Thoracic aorta (tissue), 2 donors: ENCODE measurements at places on chromosomes 2 and 18.

GRCh38 chr2:218281449-218281848 is 10.9 kb downstream of the TMBIM1 start:
- no peak for DNase-seq

- no peak for DNase-seq
Observed at GRCh38 chr18:75200071-75200470, 8.9 kb downstream of the PTGR3 start.

DNA sequence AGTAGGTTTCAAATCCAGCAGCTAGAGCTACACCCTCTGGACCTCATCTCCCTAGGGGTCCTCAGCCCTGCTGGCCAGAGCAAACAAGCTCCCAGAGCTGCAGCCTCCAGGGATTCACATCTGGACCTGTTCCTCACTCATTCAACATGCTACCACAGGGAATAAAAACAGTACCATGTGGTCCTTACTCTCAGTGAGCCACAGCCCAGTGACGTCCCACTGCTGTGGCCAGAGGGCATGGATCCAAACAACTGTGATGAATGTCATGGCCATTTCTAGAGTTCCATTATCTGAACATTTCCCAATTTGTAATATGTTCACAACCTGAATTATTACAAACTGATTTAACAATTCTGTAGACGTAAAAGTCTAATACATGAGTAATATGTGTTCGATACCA is 177.9 kb downstream of the TRABD2A start:
- no peak for DNase-seq

DNA sequence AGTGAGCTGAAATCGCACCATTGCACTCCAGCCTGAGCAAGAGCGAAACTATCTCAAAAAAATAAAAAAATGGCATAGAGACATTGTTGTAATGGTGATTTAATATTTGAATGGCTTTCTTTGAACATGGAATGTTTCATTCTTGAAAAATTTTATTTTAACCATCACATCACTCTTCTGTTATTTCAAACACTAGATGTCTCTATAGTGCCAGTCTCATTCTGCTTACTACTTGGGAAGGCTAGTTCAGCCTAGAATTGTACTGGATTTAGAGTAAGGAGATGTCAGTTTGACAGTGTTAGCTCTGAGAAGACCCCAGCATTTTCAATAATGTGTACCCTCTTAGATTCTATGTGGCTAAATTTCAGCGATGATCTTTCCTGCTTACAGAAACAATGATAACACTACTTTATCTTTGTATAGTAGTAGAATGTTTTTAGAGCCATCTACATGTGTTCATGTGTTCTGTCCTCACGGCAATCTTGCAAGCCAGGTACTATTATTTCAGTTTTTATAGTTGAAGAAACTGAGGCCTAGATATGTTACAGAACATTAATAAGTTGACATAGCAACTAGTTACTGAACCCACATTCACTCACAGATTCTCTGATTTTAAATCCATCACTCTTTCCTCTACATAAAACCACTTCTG is 142.9 kb upstream of the ZSWIM2 start:
- no peak for DNase-seq

DNA sequence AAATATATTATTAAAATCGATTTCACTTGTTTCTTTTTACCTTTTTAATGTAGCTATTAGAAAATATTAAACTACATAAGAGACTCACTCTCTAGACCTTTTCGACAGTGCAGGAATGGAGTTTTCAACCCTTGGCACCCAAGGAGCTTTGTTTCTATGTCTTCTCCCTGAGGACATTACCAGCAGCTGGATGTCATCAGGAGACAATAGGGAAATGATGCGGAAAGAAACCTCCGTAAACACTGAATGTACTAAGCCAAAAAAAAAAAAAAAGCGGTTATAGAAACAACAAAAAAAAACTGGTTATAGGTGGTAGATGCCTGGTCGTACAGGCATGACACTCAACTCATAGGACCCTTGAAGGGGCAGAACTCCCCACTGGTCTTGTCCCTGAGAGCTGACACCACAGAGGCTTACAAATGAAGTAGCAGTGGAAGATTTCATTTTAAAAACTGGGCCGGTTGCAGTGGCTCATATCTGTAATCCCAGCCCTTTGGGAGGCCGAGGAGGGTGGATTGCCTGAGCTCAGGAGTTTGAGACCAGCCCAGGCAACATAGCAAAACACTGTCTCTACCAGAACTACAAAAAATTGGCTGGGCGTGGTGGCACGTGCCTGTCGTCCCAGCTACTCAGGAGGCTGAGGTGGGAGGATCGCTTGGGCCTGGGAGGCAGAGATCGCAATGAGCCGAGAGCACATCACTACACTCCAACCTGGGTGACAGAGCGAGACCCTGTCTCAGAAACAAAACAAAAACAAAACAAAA is 23.8 kb downstream of the THAP4 start:
- no peak for DNase-seq

DNA sequence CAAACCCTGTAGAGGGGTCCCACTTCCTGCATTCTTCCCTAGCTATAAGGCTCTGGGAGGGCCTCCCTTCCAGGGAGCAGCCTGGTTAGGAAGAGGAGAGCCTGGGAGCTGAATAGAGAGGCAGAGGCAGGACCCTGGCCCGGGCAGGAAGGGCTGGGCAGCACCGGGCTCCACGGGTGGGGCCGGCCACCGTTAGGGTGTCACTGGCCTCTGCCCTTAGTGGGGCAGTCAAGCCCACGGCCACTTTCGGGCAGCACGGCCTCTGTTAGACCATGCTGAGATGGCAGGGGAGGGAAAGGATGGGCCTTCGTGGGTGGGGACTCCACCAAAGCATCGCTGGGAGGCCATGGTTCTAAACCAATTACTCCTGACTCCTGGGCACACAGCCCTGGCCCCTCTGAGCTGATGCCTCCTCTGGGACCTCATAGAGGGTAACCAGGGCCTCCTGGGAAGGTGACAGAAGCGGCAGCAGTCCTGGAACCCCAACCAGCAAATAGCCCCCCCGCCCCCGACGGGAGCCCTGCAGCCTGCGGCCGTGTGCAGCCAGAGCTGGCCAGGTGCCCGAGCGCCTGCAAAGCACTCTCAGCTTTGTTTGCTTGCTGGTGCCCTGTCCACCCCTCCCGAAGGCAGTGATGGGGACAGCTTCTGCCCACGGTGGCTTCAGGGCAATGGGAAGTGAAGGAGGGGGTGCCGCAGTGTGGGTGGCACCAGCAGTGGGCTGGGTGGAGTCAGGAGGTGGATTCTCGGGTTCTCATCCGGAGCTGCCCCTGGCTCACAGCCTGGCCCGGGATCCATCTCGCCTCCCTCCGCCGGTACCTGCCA is 16.3 kb upstream of the HPCAL1 start:
- no peak for DNase-seq

DNA sequence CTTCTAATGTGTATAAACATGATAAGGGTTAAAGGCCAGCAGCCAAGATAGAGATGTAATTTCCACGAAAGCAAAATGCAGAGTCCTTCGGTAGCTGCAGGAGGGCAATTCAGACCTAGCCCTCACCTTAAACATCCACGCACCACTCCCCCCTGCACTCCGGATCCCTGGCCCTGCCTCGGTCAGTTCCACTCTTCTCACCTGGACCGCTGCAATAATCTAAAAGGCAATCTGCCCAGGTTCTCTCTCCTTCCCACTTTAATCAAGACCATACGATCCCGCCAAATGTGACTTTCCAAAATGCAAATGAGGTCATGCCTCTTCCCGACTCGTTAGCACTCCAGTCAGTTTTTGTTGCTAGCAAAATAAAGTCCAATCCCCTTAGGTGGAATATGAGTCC is 485.2 kb downstream of the EIPR1 start:
- DNase-seq = no peak

GRCh38 chr2:135822855-135823254 is 14.1 kb downstream of the LCT start:
- DNase-seq = no peak

GRCh38 chr18:44539926-44540325 is 140.8 kb upstream of the SETBP1 start:
- DNase-seq = no peak

- DNase-seq = no peak
Observed at GRCh38 chr2:214139630-214140284, 271.1 kb upstream of the VWC2L start.

DNA sequence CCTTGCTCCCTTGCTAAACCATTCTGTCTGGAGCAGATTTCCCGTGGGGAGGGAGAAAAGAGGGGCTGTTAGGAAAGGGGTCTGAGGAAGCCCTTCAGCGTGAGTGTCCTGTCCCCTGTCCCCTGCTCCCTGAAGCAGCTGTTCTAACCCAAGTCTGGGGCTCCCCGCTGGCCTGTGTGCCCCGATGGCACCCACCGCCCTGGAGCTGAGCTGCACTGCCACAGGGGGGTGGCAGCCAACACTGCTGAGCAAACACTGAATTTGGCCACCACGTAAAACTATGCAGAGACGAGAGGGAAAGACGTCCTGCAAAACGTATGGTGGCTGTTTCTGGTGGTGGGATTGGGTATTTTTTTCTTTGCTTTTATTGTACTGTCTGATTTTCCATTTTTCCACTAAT is 17.9 kb downstream of the KCNG2 start:
- no peak for DNase-seq

GRCh38 chr18:63339920-63340484 is 20.4 kb upstream of the BCL2 start:
- DNase-seq = no peak

DNA sequence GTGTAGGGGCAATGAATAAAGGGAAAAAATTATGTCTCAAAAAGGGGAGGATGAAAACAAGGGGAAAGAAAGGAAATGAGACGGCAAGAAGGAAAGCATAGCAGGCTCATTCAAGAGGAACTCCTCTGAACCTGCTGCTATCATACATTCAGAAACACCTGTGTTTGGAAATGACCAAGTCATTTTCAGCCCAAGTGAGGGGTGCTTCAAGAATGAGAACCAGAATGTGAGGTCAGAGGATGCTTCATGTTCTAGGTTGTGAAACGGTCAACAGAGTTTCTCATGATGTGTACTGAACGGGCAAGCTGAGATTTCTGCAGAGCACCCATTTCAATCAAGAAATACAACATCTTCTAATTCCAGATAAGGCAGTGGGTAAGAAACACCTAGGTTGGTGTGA is 1367.2 kb upstream of the CELF4 start:
- DNase-seq = no peak
